Caudate nucleus (tissue), 63 donors: ENCODE measurements at places on chromosomes 13 and 19.

GRCh38 chr13:46119883-46120614, 15.2 kb upstream of the CPB2 start:
- no peak for DNase-seq

DNA sequence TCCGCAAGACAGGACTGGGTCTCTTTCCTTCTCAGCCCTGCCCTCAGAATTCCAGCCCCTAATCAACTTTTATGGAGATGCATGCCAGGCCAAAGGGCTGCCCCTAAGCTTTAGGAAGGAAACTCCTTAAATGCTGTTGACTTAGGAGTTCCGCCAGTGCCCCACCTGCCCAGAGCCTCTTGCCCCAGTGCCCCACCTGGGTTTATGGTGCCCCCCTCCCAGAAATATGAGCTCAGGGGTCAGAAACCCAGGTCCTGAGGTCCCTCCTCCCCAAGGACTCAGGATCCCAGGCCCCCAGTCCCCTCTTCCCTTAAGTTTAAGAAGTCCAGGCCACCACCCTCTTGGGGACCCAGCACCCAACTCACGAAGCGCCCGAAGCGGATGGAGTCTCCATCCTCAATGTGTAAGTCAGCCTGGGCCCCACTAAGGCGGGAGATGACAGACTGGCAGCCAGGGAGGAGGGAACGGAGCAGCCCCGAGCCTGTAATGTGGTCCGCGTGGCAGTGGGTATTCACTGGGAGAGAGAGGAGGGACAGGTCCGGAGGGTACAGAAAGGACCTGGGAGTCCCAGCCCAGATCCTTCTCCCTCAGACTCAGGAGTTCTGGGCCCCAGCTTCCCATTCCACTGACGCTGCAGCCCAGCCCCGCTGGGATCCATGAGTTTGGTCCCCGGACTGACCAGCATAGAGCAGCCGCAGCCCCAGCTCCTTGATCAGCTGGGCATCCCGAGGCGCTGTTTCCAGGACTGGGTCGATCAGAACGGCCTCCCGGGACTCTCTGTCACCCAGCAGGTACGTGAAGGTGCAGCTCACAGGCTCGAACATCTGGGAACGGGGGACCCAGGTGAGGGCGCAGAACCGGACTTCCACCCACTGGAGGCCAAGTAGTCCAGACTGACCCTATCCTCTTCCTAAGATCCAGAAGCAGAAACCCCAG, 897 bp downstream of the ETHE1 start:
- DNase-seq: peak; percentile 17

DNA sequence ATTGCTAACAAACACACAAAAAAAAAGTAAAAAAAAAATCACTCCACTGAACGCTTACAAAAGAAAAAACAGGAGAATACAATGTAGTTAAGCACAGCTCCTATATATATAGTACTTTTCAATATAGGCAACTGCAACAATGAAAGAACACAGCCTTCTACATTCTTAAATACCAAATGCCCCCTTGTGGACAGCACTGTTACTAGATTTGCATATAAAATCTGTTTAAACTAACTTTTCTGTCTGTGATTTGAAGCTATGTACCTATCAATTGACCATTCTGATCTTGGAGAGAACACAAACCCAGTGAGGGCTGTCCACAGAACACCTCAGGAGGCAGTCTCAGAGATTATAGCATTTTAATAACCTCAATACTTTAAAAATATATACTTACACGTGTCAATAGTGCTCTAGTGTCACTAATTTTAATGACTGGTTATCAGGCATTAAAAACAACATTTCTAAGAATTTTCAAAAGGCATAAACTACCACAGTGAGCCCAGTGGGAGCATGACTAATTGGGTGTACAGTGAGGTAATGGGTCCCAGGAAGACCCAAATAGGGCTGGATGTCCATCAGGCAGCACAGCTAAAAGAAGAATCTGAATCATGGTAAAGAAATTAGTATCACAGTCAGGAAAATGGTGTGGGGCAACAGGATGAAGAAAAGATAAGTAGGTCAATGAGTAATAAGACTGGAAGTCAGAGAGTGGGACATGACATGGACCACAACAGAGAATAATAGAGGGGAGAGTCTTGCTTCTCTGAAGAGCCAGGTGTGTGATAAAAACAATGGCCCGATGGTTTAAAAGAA, 22.2 kb downstream of the CCDC169 start:
- no peak for DNase-seq

- DNase-seq: no peak
Observed at GRCh38 chr13:114152285-114152645, 19.8 kb upstream of the RASA3 start.

DNA sequence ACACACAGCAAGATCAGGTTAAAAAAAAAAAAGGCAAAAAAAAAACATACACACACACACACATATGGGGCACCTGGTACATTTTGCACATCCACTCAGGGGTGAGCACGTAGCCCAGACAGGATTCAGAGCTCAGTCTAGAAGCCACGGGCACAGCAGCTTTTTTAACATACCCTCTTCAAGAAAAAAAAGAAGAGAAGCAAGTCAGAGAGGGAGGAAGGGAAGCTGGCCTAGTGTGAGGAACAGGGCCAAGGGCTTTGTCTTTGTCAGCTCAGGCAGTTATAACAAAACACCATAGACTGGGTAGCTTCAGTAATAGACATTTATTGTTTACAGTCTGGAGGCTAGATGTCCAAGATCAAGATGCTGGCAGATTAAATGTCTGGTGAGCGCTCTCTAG, 2.3 kb upstream of the TPM4 start:
- no peak for DNase-seq

GRCh38 chr13:95207769-95208366, 93.4 kb downstream of the ABCC4 start:
- no peak for DNase-seq

- DNase-seq: no peak
Observed at GRCh38 chr19:13606156-13606555, 99.9 kb upstream of the CACNA1A start.

- DNase-seq: peak; percentile 27
Observed at GRCh38 chr19:35031072-35031881, 1.0 kb downstream of the SCN1B start.

DNA sequence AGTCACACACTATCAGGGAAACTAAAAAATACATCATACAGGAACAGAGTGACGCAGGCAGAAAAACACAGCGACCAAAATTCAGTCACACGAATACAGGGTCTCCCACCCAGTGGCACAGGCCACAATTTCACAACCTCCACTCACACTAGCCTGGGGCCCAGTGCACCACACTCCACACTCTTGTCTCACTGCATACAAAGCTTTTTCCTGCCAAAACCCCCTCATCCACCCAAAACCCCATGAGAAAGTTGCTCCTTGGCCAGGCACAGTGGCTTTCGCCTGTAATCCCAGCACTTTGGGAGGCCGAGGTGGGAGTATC, 1.2 kb downstream of the S1PR5 start:
- DNase-seq: no peak

- DNase-seq: no peak
Observed at GRCh38 chr13:29434217-29434945, 161.1 kb downstream of the SLC7A1 start.

GRCh38 chr13:112509190-112509589, 78.8 kb downstream of the TUBGCP3 start:
- no peak for DNase-seq

- DNase-seq: no peak
Observed at GRCh38 chr19:13056052-13056660, 46.5 kb downstream of the LYL1 start.

- no peak for DNase-seq
Observed at GRCh38 chr13:47853236-47853635, 147.8 kb downstream of the SUCLA2 start.

GRCh38 chr13:90713441-90714133, 633.9 kb upstream of the MIR17HG start:
- no peak for DNase-seq

DNA sequence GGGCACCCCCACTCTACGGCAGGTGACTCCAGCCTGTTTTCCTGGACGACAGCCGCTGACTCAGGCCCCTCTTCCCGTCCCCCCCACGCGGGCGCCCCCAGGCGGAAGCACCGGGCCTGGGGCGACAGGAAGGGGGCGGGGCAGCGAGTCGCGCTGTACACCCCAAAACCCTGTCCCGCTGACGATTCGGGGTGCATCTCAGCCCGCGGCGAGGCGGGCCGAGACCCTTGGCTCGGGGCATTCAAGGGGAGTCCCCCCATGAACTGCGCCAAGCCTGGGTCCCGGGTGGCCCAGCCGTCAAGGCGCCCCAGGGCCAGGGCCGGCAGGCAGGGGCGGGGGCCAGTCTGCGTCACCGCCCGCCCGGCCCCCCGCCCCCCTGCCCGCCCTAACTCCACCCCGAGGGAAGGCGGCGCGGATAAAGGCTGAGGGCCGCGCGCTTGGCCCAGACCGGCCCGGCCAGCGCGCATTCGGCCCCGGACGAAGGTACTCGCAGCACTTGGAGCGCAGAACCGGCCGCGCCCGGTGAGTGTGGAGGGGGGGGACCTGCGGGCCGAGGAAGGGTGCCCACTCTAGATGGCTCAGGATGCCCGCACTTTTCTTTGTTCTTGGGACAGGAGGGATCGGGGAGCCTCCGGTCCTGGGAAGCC, at the start of gene MIDN:
MIDN (plus strand) TSS at position 445 of the 647 bp plus-strand sequence. CDS start 1,714 bp downstream, outside the sequence.
- DNase-seq: no peak

DNA sequence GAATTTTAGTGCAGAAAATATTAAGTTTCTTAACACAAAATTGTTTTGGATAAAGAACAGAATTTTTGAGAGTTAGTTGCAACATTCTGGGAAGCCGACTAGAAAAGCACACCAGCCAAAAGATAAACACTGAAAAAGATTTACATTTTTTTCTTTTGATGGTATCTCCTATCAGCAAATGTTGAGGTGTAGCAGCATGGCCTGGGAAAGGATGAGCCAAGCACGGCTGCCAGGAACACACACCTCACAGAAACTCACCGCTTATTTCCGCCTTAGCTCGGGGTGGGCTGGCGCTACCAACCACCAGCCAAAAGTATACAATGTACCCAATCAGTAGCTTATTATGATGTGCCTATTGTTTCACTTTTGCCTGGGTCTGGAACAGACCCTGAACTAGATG, 134.7 kb downstream of the MIPEP start:
- no peak for DNase-seq

DNA sequence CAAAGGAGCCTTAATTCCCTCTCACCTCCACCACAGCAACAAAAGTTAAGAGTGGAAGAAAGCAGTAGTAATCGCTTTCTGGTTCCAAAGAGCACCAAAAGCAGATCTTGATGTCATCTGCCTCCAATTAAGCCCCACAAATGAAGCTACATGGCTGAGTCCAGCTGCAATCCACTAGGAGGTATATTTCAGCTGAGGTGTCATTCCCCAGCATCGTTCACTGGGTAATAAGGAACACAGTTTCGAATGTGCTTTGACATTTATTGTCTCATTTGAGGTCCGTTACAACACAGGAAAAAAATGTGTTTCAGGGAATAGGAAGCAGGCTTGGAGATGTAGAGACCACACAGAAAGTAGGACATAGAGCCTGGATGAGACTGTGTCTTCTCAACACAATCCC, 190.4 kb downstream of the DCLK1 start:
- DNase-seq: no peak

DNA sequence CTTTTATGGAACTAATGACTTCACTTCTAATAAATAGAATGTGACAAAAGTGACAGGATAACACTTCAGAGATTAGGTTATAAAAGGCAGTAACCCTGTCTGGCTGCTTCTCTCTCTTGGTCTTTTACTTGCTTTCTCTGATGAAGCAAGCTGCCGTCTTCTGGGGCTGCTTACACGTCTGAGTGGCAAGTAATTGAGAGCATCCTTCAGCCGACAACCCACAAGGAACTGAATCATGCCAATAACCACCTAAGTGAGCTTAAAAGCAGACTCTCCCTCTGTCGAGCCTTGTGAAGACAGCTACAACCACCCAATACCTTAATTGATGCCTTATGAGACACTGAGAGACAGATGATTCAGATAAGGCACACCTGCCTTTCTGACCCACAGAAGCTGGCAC, 1091.2 kb downstream of the SLITRK1 start:
- no peak for DNase-seq

GRCh38 chr19:30446850-30447552, 74.8 kb downstream of the ZNF536 start:
- no peak for DNase-seq

DNA sequence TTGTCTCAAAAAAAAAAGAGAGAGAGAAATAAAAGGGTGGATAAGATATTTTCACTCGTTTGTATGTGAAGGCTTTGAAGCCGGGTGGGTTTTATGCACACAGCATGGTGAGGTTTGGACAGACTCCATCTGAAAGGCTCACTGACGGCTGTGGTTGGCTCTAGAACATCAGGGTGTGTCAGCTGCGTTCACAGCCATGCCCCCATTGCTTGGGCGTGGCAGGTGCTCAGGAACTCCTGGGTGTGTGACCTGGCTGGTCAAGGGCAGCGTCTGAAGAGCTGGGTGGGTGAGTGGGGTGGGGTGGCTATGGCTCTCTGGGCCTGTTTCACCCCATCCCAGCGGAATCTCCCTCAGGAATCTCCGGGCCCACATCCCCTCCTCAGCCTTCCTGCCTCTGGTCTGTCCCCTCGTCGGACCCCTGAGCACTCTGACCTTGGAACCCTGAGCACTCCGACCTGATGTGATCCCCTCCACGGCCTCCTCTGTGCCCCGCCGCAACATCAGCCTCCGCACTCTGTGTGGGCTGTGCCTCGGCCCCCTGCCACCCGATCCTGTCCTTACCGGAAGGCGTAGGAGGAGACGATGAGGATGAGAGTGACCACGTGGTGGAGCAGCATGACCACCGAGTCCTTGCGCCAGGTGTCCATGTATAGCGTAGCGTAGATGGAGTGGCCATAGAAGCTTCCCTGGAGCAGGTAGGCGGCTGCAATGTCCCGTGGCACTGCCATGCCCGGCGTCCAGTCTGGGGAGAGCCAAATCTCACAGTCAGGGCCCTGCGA, 12.2 kb downstream of the CERS1 start:
- no peak for DNase-seq

GRCh38 chr13:100470866-100471505, 117.6 kb downstream of the GGACT start:
- DNase-seq: no peak

DNA sequence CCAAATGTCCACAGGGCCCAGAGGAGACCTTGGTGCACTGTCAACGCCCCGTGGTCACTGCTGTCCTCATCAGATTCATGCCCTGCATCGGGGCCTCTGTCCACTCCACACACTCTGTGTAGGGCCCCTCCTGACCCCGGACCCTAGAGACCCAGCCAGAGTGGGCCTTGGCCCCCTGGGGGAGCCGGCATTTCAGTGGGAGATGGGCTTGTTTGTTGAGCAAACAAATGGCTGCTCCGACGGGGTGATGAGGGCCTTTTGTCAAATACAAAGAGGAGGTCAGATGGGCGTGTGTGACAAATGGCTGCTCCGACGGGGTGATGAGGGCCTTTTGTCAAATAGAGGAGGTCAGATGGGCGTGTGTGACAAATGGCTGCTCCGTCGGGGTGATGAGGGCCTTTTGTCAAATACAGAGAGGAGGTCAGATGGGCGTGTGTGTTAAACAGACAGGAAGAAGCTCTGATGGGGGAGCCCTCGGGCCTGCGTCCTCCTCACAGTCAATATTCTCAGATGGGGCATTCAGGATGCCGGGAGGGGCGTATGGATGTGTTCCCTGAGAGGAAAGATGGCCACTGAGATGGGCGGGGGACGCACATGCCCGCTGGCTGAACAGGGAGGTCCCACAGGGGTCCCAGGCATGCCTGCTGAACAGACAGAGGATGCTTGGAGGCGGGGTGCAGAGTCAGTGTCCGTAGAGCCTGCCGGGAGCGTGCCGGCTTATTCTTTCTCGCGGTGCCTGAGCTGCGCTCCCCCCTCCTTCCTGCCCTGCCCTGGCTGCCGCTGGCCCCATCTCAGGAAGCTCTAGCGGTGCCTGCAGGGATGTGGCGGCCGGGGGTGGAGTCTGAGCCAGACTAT, 36.3 kb downstream of the SMIM24 start:
- DNase-seq: no peak
